ENCODE measurements at places on chromosomes 2 and 18. TPM values are rescaled to one million over a fixed set of nuclear protein-coding genes. Genes with fewer than 3 reads are reported as not detected.

DNA sequence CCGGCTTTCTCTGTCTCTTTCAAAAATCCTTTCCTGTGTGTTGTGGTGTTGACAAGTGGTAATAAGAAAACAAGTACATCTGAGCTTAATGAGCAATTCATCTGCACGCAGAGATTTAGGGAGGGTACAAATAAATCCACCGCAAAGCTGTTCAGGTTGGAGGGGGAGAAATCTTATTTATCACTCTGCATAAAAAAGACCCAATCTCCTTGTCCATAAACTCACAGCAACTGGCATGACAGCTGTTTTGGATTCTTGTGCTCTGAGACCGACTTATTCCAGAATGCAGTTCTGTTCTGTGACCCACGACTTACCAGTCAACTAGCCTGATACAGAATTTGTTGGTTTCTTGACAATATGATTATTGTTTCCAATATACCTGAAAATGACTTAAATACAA, 380.1 kb downstream of the SOX11 start:
- no peak for DNase-seq

DNA sequence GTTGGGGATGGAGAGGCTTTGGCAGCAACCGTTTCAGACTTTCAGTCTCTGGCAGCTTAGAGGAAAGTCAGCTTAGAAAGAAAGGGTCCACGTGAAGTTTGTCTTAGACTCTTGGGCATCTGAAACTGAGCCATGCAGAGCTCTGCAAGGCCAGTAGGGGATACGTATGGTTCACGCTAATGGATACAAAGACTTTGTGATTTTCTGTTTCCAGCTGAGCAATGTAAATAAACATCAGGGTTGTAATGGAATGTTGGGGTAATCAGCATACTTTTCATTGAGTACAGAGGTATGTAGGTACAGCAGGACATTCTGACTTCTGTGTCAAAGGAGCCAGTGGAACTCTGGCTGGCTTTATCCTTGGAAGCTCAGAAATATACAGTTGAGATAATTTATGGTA, 31.0 kb downstream of the RALB start:
- DNase-seq = no peak

DNA sequence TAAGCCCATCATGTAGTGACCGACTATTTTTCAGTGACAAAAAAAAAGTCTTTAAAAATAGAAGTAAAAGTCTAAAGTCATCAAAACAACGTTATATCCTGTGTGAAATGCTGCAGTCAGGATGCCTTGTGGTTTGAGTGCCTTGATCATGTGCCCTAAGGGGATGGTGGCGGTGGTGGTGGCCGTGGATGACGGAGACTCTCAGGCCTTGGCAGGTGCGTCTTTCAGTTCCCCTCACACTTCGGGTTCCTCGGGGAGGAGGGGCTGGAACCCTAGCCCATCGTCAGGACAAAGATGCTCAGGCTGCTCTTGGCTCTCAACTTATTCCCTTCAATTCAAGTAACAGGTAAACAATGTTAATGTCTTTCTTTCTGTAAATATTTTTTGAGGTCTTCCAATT, at the start of gene CD28:
CD28 (plus strand) TSS at position 237 of the 400 bp plus-strand sequence; CDS start at position 295, 58 bp downstream.
- no peak for DNase-seq

DNA sequence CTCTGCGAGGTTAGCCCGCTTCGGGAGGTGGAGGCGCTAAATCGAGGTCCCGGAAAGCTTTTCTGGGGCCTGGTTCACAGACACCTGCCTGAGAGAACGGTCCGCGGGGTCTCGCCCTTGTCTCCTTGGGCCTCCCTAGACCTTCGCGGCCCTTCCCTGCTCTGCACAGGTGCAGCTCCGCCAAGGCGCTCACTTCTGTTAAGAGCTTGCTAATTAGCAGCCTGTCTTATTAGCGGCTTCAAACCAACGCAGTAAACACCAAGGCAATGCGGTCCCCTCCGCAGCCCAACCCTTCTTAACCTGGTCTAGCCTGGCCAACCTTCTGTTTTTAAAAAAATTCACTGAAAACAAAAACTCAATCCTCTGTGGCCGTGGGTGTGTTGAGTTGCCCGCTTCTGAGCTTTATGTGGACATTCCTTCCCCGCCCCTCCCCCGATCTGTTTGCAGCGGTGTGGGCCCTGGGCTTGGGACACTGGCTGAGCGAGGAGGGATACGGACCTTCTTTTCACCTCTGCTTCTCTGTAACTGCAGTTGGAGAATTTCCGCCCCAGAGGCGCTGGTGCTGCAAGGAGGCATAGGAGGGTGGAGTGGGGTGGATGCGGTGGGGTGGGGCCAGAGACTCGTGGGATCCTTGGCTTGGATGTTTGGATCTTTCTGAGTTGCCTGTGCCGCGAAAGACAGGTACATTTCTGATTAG, 3.4 kb upstream of the HOXD4 start:
- no peak for DNase-seq

DNA sequence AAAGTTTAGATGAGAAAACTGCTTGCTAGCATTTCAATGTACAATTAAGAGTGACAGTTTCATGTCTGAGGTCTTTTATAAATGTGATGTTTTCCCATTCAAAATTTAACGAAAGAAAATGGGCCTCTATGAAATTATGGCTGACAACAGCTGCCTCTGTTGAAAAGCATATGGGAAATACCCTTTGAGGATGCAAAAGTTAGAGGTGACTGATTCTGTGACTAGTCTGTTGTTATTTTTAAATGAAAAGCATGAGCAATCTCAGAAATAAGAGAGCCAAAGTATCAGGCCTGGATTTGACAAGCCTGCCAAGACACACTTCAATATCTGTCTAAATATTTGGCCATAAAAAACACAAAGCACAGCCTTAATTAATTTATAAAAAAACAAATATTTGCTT, 580.8 kb downstream of the ERBB4 start:
- no peak for DNase-seq

GRCh38 chr2:88059979-88060906, 4.7 kb upstream of the KRCC1 start:
- no peak for DNase-seq

DNA sequence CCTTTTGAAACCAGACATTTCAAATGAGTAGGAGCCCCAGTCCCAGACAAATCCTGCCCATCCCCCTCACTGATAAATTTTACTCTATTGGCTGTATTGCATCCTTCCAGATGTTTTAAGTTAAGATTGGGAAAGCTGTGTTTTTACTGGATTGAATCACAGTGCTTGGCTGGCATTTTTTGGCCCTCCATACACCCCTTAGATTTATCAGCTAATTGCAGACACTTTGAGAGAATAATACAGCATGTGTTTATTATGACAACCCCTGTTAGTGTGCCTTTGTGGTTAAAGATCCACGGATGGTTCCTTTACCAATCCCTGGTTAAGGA, 74.9 kb downstream of the ANTXR1 start:
- DNase-seq = no peak

GRCh38 chr2:223066721-223067120, 14.7 kb downstream of the KCNE4 start:
- DNase-seq = no peak

DNA sequence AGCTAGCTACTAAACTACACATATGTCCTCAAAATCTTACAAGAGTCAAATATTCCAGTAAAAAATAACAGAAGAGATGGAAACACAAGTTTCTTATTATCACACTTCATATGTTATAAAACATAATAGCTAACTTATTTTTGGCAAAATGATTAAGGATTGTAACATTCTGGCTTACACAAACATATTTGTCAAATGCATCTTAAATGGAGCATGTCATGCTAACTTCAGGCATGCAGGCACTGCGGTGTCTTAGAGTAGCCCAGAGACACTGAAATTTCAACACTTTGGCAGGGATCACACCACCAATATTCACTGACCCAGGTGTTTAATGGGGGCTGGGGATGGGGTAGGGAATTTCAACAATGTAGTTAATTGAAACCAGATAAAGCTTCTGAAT, 51.6 kb downstream of the LDAH start:
- no peak for DNase-seq

DNA sequence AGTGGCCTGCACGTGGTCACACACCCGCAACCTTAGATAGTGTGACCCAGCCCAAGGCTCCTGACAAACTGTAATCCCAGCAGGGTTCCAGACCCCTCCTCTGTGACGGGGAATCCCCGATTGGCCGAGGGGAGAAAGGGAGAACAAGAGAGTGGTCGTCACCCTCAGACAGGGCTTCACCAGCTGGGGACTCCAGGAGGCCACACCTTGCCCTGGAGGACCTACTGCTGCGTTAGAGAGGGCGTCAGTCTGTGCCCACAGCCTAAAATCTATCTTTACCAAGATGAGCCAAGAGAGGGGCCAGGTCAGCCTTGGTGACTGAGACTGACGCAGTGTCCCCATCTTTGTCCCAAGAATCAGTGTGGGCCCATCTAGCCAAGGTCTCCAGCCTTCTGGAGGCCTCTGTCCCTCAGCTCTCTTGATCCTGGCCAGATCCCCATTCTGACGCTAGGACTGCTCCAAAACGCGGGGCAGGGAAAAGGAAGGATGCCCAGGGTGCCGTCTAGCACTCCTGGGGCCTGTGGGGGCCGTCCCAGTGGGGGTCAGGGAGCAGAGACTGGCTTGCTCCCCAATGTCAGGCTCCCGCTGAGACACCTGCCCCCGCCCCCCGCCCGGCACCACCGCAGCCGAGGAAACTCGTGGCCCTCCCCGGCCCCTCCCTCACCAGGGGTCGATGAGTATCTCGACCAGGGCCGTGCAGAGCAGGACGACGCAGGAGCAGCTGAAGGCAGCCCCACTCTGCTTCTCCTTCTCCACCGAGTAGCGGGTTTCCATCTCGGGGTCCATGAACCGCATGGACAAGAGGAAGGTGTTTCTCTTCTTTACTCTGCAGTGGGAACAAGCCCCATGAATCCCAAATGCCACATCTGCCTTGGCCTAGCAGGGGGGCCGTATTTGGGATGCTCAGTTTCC, 40.9 kb downstream of the CENPO start:
- peak; percentile 43 for DNase-seq

- DNase-seq = no peak
Observed at GRCh38 chr2:98664323-98664722, 55.9 kb downstream of the UNC50 start.

- no peak for DNase-seq
Observed at GRCh38 chr18:55811925-55812324, 223.9 kb upstream of the TCF4 start.

DNA sequence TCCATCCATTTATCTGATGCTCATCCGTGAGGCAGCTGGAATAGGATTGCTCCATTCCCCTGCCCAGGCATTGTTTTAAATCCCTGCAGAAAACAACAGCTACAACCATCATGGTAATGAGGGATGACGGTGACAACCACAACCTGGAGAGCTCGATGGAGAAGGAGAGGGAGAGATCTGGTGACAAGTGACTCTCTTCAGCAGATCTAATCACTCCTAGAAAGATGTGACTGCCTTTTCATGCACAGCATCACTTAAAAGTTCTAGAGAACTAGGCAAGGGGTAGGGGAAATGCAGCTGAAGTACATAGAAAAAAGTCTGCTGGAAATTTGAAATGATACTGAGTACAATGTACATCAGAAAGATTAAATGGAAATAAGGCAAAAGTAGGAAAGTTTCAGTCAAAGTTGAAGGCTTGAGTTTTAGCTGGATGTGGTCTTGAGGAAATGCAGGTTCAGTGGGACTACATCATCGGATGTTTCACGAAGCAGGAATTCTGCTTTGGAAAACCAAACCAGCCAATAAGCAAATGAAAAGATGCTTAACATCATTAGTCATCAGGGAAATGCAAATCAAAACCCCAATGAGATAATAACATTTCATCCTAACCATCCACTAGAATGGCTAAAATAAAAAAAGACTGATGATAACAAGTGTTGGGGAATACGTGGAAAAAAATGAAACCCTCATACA, 6.8 kb upstream of the ARHGAP25 start:
- DNase-seq = no peak

The ARHGAP25 gene
- total RNA-seq = 4.9 TPM

The ACVR1C gene
- 4.1 TPM for total RNA-seq

The CFAP65 gene
- total RNA-seq = not detected

The ZNF521 gene
- 25.6 TPM for total RNA-seq
